ENCODE measurements at places on chromosomes 3 and 15. TPM values are rescaled to one million over a fixed set of nuclear protein-coding genes. Genes with fewer than 3 reads are reported as not detected.

Gene MYRIP
- total RNA-seq = not detected

Gene CCK
- 1.7 TPM for total RNA-seq

Gene KLF15
- 1.0 TPM for total RNA-seq

Gene BFSP2
- total RNA-seq = not detected

All from A549 treated with dexamethasone at 1 μM for 4 hours (cell line).